ENCODE measurements at places on chromosomes 7 and 10.

- DNase-seq = no peak
Measured at GRCh38 chr7:95238252-95238943, 85.9 kb downstream of the PON1 start.

- no peak for DNase-seq
Measured at GRCh38 chr10:99374526-99374925, 45.4 kb downstream of the CNNM1 start.

DNA sequence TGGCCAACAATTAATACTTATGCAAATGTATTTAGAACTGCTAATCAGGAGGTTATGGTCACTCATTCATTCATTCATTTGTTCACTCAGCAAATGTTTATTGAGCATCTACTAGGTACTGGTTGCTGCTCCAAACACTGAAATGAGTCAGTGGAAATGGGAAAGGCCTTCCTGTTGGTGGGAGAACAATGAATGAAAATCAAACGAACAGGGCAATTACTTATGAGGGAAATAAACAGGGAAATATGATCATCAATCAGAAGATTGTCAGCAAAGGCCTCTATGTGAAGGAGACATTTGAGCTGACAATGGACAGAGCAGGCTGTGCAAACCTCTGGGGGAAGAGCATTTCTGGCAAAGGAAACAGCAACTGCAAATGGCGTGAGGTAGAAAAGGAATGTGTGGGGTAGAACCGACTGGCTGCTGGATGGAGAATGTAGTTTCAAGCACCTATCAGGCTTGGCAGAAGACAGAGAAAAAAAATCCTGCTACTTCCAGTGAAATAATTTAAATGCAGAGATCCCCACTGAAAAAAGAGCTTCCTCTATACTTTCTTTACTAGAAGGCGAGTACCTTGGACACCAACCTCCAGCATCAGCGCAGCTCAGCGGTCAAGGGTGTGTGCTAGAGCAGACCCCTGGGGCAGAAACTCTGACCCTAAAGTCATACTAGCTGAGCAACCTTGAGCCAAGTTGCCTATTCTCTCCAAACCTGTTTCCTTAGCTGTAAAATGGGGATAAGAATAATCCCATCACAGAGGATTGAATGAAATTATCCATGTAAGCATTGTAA, 108.8 kb upstream of the EEPD1 start:
- no peak for DNase-seq

- no peak for DNase-seq
Measured at GRCh38 chr10:71989661-71990454, 25.7 kb downstream of the CHST3 start.

GRCh38 chr7:158648787-158649186, 55.8 kb downstream of the NCAPG2 start:
- no peak for DNase-seq

GRCh38 chr7:75879771-75880184, 944 bp downstream of the RHBDD2 start:
- peak; percentile 9 for DNase-seq

- peak; percentile 80 for DNase-seq
Measured at GRCh38 chr10:121919666-121920065, 8.2 kb downstream of the ATE1 start.

GRCh38 chr10:24457661-24458318, 248.9 kb downstream of the KIAA1217 start:
- DNase-seq = no peak
